Sigmoid colon (tissue), 7 donors: ENCODE measurements at places on chromosomes 2 and 18. TPM values are rescaled to one million over a fixed set of nuclear protein-coding genes. Genes with fewer than 3 reads are reported as not detected.

DNA sequence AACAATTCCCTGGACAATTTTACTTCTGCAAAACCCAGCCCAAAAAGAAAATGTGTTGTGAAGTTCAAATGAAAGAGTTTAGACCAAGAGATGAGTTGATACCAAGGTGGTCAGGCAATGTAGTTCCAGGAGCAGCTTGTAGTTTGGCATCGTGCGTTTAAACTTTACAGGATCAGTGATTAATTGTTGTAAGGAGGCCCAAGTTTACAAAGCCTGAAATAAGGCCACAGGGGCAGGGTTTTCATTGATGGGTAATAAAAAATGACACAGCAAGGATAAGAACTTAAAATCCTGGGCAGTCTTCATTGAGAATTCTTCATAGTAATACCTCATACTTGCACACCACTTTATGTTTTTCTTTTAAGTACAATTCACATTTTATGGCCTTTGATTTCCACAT is 463.9 kb upstream of the HNRNPA3 start:
- no peak overlapping the region for H3K27ac ChIP-seq
- no peaks in the 10 kb centered on the region for H3K27me3 ChIP-seq
- no peak overlapping the region for H3K4me3 ChIP-seq
- no peaks in the 10 kb centered on the region for H3K36me3 ChIP-seq

The GCG gene
- not detected for total RNA-seq

The TUBA4B gene
- not detected for total RNA-seq

DNA sequence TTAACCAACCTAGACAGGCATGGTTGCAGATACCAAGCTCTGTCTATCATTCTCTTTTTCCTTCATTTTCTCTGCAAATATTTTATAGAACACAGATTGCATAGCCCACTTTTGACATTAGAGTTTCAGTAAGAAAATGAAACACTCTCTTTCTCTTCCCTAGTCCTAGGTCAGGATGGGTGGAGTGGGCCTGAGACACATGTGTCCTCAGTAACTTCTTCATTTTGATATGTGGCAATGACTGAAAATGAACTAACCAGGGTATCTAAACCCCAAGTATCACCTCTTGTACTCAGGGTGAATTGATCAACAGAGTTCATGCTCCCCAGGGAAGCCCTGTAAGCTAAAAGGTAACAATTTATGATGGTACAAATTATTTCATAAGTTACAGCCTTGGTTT is 37.0 kb upstream of the KYNU start:
- H3K36me3 ChIP-seq, result no peaks in the 10 kb centered on the region
- no peaks in the 10 kb centered on the region for H3K27me3 ChIP-seq
- DNase-seq, result no peak

The ALPI gene
- not detected for total RNA-seq

GRCh38 chr2:121266543-121267106 is 18.4 kb downstream of the TFCP2L1 start:
- no peak overlapping the region for H3K27ac ChIP-seq
- no peaks in the 10 kb centered on the region for H3K27me3 ChIP-seq
- DNase-seq, result no peak
- H3K4me3 ChIP-seq, result no peak overlapping the region
- no peaks in the 10 kb centered on the region for H3K4me1 ChIP-seq
